Naive B cell (primary cell): ENCODE measurements at places on chromosomes 13 and 19.

GRCh38 chr19:47657719-47658118 is 48.8 kb downstream of the BICRA start:
- no peak for DNase-seq

GRCh38 chr13:95485045-95485517 is 67.4 kb upstream of the CLDN10 start:
- DNase-seq = no peak

DNA sequence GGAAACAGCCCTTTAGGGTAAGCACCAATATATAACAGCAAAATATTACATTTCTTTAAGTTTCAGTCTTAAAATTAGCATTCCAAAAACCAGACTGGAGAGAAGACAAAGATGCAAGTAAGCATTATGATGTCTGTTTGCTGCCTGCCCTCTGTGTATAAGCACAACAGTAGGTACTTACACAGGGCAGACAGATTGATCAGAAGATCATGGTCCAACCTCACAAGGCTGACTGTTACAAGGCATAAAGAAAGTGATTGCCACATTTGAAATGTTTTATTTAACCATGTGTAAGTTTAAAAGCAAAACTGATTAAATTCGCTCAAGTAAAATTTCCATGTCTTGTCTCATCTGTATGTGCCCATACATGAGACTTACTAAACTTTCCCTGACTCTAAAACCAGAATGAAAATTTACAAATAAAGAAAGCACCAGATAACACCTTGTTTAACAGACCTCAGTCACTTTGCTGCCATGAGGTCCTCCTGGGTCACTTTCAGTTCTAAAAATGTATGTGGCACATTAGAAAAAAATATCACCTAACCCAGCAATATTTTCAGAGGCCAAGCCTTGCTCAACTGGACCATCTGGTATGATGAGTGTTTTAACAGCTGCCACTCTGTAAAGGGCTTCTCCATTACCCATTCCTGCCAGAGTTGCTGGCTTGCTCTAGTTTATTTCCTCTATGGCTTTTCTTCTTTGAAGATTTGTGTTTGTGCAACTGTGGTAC is 297.0 kb downstream of the RBM26 start:
- no peak for DNase-seq

GRCh38 chr19:49767381-49767780 is 580 bp downstream of the AP2A1 start:
- DNase-seq = no peak

- DNase-seq = no peak
These were observed 301.4 kb downstream of the GPC5 start for GRCh38 chr13:91699863-91700262.

GRCh38 chr13:90838317-90838960 is 509.0 kb upstream of the MIR17HG start:
- DNase-seq = no peak

GRCh38 chr13:66855131-66855530 is 375.0 kb downstream of the PCDH9 start:
- DNase-seq = no peak

GRCh38 chr19:4429771-4430171 is 27.3 kb downstream of the CHAF1A start:
- DNase-seq = no peak

DNA sequence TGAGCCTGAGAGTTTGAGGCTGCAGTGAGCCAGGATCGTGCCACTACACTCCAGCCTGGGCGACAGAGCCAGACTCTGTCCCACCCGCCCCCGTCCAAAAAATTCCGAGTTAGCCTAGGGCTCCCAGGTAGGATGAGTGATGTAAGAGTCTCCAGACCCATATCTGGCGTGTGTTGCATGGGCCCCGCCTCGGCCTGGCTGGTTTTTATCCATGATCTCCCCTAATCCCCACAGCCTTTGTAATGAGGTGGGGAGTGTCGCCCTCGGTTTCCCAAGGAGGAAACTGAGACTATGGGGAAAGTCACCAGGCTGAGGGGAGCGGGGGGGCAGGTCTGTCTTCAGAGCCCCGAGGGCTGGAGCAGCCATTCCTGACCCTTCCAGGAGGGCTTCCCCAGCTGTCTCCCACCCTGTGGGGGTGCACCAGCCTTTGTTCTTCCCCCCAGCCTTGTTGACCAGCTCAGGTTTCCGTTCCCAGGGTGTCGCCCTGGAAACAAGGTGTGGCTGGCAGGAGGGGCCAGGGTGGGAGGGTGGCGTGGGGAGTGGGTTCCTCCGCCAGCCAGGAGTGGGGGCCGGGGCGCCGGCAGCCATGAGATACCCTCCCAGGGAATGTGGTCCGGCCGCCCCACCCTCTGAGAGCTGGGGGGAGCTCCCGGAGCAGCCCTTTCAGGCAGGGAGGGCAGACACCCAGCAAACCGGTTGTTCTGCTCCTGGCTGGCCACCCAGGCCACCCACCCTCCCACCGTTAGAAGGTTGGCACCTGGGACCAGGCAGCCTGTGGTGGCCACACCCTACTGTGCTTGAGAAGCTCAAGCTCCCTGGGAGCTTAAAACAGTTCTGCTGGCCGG is 11.5 kb downstream of the MYH14 start:
- no peak for DNase-seq

DNA sequence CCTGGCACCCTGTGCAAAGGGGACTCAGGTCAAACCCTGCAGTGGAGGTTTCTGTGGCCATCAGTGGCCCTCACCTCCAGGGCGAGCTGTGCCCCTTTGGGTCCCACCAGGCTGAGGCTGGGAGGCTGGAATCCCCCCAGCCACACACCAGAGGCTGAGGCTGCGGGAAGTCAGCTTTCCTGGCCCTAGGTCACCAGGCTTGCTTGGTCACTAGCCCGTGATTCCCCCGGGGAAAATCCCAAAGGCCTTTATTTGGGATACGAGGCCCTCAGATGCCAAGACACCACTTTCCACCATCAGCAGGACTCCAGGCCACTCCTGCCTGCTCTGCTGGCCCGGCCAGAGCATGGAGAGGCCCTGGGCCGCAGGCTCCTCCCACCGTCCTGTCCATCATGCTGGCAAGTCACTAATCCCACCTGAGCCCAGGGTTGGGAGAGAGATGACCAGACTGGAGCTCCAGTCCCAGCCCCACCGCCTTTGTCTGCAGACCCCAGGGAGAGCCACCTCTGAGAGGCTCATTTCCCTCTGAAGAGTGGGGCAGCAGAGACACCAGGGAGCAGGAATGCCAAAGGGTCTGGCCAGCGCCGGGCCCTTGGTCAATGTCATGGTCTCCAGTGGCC is 4.7 kb downstream of the NKPD1 start:
- no peak for DNase-seq

- no peak for DNase-seq
These were observed 39.5 kb downstream of the RASL11A start for GRCh38 chr13:27309967-27310598.

DNA sequence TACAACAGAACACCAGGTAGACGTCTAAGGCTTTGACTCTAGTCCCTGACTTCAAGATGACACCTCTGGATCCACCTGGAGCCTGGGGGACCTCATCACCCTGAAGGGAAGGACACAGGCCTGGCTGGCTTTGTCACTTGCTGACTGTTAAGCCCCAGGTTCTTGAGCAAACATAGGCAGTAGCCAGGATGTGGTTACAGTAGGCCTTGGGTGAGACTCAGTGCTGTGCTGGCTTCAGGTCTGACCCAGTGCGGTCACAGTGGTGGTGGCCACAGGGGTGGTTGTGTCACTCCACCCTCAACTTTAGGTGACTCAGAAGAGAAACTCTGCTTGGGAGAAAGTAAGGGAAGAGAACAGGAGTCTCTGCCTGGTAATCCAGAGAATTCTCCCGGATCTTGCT is 497.8 kb downstream of the UQCRFS1 start:
- DNase-seq = no peak

- DNase-seq = no peak
These were observed 61.4 kb downstream of the MICU2 start for GRCh38 chr13:21542563-21542962.

DNA sequence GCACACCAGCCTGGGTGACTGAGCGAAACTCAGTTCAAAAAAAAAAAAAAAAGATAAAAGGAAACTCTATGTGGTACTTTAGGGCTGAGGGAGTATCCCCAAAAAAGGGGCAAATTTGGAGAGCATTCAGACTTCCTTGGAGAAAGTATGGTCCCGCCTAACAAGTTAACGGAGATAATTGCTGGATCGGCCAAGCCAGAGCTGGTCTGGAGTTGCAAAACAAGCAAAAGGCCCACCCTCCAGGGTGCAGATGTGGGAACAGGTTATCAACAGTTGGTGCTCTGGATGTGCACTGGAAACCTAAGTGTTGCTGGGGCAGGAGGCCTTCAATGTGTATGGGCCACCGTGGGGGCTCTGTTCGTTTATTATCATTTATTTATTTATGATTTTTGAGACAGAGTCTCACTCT is 2.8 kb downstream of the IQCN start:
- peak; percentile 63 for DNase-seq

DNA sequence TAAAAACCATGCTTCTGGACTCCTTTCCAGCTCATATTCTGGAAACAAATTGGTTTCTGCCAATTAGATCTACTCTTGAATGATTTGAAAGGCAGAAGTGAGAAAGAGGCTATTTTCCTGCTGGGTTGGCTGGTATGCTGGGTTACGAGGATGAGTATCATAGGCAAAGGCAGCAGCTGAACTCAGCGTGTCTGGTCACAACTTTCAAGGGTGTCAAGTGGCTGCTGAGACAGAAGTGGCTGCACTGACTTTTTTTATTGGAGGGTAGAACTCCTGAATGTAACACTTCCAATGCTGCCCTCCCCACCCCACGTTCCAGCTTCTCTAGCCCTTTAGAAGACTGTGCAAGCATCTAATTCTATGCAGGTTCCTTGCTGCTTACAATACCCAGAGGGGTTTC is 8.3 kb upstream of the DZIP1 start:
- DNase-seq = no peak

DNA sequence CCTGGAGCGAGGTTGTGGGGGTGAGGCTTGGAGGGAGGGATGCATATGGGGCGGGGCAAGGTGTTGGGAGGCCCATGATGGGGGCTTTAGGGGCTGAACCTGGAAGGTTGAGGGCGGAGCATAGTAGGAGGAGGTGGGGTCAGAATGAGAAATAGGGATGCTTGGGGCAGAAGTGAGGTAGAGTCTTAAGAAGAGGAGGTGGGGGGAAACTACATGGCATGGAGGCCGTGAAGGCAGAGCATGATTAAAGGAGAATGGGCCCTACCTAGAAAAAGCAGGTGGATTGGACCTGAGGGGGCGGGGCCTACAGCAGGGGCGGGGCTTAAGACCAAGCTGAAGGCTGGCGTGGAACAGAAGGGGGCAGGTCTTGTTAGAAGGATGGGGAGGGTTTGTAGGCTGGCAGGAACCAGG is 799 bp downstream of the NR1H2 start:
- DNase-seq = no peak

GRCh38 chr13:24675806-24676570 is 4.2 kb upstream of the ATP12A start:
- no peak for DNase-seq

DNA sequence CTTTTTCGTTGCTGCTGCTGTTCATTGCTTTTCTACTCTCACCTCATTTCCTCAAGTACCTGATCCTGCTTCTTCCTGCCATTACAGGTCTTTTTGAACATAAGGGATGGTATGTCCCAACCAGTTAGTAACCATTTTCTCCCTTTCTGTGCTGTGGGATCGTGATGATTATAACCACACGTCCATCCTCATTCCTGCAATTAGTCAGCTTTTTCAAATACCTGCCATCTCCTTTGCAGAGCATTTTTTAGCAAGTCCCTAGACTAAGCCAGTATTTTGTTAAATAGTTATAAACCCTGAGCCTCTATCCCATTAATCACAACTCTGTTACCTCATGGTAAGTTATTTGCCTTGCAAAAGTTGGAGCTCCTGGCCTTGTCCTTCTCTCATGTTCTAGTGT is 109.2 kb downstream of the FNDC3A start:
- DNase-seq = no peak

DNA sequence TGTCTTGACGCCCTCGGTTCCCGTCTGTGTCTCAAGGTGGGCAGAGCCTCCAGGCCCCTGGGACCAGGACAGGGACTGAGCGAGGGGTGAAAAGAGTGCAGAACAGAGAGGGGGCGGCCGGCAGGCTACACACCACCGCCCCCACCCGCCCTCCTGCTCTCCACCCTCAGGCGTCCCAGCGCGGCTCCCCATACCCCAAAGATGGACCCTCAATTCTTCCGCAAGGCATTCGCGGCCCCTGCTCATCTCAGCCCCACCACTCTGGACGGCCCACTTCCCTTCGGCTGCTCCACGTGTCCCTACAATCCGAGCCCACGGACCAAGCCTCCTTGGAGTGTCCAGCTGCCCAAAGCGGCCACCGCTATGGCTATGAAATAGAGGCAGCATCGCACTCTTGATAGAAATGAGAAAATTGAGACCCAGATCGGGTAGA is 1.8 kb downstream of the KLF16 start:
- DNase-seq = no peak

GRCh38 chr19:31962561-31962996 is 382.8 kb upstream of the ZNF507 start:
- no peak for DNase-seq

DNA sequence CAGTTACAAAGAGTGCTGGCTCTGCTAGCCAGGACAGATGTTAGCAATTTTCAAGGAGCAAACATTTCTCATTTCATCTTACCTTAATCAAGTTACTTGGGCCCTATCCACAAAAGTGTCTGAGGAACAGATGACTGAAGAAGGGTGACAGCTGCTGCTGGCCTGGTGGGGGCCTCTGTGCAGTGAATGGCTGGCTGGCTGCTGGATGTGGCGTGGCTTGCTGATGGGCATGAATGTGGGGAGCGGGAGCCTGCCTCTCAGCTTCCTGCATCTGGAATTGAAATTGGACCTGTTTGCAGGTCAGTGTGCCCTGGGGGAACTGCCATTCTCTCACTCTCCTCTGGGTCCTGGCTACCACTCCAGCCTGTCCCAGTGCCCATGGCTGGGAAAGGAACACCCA is 94.7 kb downstream of the RGCC start:
- DNase-seq = no peak

DNA sequence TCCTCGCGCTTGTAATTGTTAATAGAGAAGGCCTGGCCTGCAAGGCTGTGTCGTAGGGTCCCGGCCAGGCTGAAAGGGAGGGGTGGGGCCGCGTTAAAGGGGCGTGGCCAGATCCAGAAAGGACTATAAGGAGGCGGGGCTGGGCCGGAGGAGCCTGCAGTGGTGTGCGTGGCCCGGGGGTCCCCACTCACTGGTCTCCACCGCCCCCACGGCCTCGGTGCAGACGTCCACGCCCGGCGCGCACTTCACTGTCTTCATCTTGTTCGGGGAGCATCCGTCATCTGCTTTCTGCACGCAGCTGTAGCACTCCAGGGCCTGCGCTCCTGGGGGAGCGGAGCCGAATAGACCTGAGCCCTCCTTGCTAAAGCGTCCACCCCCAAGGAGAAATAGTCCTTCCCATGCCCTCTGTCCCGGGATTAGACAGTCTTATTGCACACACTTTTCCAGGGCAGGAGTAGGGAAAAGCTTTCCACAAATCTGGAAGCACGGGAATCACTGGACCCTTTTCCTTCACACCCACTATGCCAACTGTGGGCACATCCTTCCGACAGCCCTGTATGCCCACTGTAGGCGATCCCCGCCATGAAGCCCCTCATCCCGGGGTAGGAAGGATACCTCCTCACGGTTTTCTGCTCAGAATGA is 1.2 kb downstream of the LYPD3 start:
- DNase-seq = no peak
